Fibroblast of gingiva (primary cell): ENCODE measurements at places on chromosomes 7 and 10.

DNA sequence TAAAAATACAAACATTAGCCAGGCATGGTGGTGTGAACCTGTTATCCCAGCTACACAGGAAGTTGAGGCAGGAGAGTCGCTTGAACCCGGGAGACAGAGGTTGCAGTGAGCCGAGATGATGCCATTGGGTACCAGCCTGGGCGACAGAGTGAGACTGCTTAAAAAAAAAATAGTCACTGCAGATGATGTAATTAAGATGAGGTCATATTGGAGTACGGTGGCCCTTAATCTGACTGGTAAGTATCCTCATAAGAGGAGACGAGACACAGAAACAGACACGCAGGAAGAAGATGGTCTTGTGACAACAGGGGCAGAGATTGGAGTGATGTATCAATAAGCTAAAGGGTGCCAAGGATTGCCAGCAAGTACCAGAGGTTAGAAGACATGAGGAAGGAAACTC is 156.0 kb downstream of the FAM107B start:
- no peak for DNase-seq

GRCh38 chr7:25804154-25804553 is 347.8 kb upstream of the NFE2L3 start:
- no peak for DNase-seq

DNA sequence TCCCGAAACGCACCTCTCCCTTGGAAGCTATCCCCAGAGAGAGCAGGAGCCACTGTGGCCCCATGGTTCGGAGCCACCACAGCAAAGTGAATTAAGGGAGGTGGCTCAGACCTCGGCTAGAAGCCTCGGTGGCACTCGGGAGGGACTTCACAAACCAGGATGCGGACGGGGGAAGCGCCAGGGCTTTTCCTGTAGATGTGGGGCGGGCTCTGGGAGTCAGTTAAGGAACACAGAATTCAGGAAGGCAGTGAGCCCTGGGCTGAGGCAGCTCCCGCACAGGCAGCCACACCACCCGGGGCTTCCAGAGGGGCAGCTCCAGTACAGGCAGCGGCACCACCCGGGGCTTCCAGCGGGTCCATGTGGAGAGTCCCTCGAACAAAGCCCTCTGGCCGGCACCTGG is 42.7 kb upstream of the DPYSL4 start:
- no peak for DNase-seq

GRCh38 chr10:43524434-43525247 is 49.8 kb downstream of the ZNF239 start:
- no peak for DNase-seq

- peak; percentile 20 for DNase-seq
Observed at GRCh38 chr7:108461840-108462239, 5.6 kb upstream of the NRCAM start.

- no peak for DNase-seq
Observed at GRCh38 chr10:109940553-109940952, 17.2 kb upstream of the XPNPEP1 start.

GRCh38 chr10:71331736-71332135 is 12.7 kb downstream of the SLC29A3 start:
- DNase-seq, result no peak

GRCh38 chr7:90178679-90179278 is 24.5 kb downstream of the STEAP1 start:
- peak; percentile 62 for DNase-seq

GRCh38 chr7:155532792-155533119 is 13.6 kb downstream of the CNPY1 start:
- no peak for DNase-seq

GRCh38 chr10:107033799-107034422 is 130.6 kb downstream of the SORCS1 start:
- DNase-seq, result no peak

- no peak for DNase-seq
Observed at GRCh38 chr7:96319439-96319838, 2.5 kb downstream of the SLC25A13 start.

- peak; percentile 98 for DNase-seq
Observed at GRCh38 chr7:106568680-106569499, 92.1 kb downstream of the CCDC71L start.

- peak; percentile 42 for DNase-seq
Observed at GRCh38 chr10:119252051-119252465, 44.7 kb downstream of the GRK5 start.

DNA sequence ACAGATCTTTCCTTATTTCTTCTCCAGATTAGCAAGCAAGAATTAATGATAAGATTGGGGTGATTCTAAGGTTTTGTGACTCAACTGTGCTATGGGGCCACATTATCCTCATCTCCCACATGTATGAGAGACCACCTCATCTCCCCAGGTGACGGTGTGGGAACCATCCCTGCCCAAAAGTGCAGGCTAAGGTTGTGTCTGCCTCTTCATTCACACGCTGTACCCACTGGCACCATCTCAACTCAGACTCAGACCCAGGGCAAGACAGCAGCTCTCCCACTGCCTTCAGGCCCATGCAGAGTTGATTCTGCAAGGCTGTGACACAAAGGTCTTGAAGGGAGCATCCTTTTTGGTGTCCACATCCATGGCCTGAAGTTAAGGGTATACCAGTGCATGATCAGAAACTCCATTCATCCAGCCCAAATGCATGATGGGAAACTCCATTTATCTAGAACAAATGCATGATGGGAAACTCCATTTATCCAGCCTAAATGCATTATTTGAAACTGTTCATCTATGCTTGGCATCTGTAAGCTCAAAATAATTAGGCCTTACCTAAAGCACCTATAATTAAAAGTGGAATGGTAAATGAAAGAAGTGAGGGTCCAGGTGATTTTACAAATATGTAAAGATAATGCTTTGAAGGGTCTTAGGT is 99.4 kb downstream of the TCERG1L start:
- DNase-seq, result no peak

DNA sequence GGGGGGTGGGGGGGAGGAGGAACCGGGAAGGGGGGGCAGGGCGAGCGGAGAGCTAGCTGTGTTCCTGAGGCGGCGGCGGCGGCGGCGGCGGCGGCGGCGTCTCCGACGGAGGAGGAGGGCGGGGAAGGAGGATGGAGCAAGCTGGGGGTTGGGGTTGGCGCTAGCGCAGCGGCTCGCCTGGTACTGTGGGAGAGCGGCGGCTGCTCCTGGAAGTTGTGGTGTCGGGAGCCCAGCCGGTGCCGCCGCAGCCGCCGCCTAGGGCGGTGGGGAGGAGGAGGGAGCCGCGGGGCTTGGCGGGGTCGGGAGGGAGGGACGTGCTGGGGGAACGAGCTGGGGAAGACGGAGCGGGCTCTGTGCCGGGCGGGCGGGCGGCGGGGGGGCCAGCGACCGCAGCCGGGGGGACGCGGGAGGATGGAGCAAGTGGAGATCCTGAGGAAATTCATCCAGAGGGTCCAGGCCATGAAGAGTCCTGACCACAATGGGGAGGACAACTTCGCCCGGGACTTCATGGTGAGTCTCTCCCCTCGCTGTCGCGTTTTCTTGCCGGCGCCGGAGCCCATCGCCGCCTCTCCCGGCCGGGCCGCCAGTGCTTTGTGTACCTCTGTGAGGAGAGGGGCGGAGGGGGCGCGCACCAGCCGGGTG is at the start of gene PTPN12:
Gene PTPN12 (plus strand): TSS at position 160 of the 642 bp plus-strand sequence. CDS start 252 bp downstream, at position 412.
- DNase-seq, result no peak

DNA sequence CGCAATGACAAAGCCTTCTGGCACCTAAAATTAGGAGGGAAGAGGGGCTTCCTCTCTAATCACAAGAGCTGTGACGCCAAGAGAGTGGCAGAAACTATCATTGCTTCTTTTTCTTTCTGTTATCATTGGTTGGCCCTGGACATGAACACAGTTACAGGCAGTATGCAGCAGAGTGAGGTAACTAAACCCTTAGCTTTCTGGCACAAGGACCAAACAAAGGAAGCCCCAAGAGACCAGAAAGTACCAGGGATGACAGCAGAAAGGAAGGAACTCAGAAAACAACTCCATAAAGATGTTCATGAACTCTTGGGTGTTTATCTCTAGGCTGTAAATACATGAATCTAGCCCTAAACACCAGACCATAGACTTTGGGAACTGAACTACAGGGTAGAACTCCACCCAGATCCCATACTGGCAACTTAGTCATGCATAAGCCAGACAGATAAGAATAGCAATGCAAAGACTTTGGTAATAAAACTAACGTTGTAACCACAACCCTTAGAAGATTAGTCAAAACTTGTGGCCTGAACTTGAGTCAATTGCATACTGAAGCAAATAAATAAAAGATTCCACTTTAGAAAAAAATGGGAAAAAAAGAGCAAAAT is 195.7 kb upstream of the PTN start:
- peak; percentile 12 for DNase-seq

GRCh38 chr10:104479906-104480593 is 126.4 kb downstream of the CFAP58 start:
- DNase-seq, result no peak

GRCh38 chr7:121024611-121025010 is 36.1 kb downstream of the CPED1 start:
- DNase-seq, result no peak

GRCh38 chr10:4720463-4720862 is 105.5 kb upstream of the AKR1E2 start:
- peak; percentile 38 for DNase-seq

DNA sequence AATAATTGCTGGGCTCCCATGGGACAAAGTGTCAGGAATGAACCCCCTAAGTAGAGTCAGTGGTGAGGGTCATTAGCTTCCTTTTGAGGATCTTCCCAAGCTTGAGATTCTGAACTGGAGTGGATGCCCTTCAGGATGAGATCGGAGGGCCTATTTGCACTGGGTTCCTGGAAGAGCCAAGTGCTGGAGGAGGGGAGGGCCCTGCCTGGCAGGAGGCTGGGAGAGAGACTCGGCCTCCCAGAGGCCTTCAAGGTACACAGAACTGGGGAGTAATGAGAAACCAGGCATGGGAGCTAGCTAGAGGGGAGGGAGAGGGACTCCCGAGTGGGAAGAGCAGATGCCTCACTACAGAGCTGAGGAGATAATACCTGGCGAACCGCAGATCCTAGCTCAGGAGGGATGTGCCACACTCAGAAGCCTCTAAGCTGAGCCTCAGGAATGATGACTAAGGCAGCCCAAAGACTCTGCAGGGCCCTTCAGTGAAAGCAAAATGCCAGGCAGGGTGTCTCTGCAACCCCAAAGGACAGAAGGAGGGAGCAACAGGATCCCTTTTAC is 9.4 kb downstream of the PDAP1 start:
- no peak for DNase-seq

DNA sequence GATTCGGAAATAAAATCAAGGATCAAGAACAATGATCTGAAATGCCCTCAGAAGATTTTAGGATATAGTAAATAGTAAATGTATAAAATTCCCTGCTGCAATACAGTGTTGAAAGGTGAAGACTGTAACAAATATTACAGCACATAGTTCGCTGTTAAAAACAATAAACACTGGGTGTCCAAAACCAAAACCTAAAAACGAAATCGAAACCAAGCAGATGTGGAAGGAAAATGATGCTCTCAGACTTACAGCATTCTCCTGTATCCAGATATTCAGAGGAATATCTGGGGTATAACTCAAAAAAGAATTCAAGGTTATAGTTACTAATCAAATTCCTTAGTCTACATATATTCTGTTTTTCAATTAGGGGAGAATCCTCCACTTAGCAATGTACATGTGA is 708.1 kb upstream of the PCDH15 start:
- DNase-seq, result no peak
